Parietal lobe (tissue), 2 donors: ENCODE measurements at places on chromosomes 11 and 22. TPM values are rescaled to one million over a fixed set of nuclear protein-coding genes. Genes with fewer than 3 reads are reported as not detected.

Gene TEX54
- total RNA-seq: not detected

Gene NXF1
- 33.2 TPM for total RNA-seq

Gene OR5AN1
- not detected for total RNA-seq

Gene KREMEN1
- total RNA-seq: 11.0 TPM

Gene FDXACB1
- 8.1 TPM for total RNA-seq

Gene TREH
- total RNA-seq: not detected

Gene CALCA
- not detected for total RNA-seq

Gene OR6T1
- total RNA-seq: not detected

Gene NCAM1
- total RNA-seq: 895 TPM

Gene OR4D9
- total RNA-seq: not detected

Gene RIMBP3C
- total RNA-seq: 1.3 TPM

Gene MRPL21
- 26.9 TPM for total RNA-seq

Gene KCTD14
- total RNA-seq: 1.3 TPM
